ENCODE measurements at places on chromosomes 5 and 9.

- DNase-seq, result no peak
These were observed 368.0 kb upstream of the WWC1 start for GRCh38 chr5:167923396-167923795.

- DNase-seq, result no peak
These were observed 82.7 kb downstream of the EGFLAM start for GRCh38 chr5:38341056-38341455.

- peak; percentile 76 for DNase-seq
These were observed 69.9 kb downstream of the CYFIP2 start for GRCh38 chr5:157335534-157336422.

DNA sequence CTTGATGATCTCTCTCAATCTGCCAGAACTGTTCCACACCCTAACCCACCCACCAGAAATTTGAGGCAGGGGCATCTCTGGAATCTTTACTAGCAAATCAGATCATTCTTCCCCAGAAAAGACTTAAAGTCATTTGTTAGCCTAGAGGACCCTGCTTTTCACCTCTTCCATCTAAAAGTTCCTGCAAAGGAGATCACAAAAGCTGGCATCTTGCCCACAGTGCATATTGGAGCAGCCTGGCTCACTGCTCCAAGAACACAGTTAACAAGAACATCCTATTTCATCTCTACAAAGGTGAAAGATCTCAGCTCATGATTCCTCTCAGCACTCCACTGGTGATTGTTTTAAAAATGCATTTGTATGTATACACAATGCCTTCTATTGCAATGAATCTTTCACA lies 36.3 kb downstream of the GABRP start:
- DNase-seq, result no peak

GRCh38 chr5:10485142-10485795 lies 43.6 kb downstream of the ROPN1L start:
- peak; percentile 97 for DNase-seq

- DNase-seq, result peak; percentile 50
These were observed 727 bp downstream of the RHOBTB3 start for GRCh38 chr5:95731571-95732554.

GRCh38 chr5:90368454-90369246 lies 40.9 kb downstream of the CETN3 start:
- DNase-seq, result no peak

DNA sequence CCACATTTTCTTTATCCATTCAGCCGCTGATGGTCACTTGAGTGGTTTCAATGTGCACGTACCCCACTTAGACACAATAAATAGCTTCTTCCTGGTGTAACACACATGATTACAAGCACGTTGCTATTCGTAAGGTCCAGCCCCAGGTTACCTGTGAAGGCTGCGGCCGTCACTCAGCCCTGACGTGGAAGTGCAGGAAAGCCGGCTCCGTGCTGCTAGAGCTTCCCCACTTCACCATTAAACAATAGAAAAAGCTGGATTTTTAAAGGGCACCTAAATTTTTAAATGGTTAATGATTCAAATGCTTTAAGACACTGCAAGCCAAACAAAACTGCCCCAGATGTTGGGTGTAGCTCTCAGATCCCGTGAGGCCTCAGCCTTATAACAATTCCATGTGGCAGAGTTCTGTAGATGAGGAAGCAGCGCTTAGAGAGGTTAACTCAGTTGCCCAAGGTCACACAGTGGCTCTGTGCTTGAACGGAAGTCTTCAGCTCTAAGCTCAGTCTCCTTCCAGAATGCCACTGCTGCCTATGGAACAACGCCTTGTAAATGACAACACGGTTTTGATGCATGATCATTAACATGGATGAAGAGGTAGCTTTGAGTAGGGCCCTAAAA lies 125.7 kb downstream of the COL23A1 start:
- no peak for DNase-seq

GRCh38 chr9:26956860-26957233 lies 635 bp downstream of the IFT74 start:
- no peak for DNase-seq

GRCh38 chr5:74130155-74130897 lies 504.3 kb downstream of the ARHGEF28 start:
- no peak for DNase-seq

- DNase-seq, result peak; percentile 6
These were observed 32.0 kb upstream of the PANK3 start for GRCh38 chr5:168611165-168611564.

DNA sequence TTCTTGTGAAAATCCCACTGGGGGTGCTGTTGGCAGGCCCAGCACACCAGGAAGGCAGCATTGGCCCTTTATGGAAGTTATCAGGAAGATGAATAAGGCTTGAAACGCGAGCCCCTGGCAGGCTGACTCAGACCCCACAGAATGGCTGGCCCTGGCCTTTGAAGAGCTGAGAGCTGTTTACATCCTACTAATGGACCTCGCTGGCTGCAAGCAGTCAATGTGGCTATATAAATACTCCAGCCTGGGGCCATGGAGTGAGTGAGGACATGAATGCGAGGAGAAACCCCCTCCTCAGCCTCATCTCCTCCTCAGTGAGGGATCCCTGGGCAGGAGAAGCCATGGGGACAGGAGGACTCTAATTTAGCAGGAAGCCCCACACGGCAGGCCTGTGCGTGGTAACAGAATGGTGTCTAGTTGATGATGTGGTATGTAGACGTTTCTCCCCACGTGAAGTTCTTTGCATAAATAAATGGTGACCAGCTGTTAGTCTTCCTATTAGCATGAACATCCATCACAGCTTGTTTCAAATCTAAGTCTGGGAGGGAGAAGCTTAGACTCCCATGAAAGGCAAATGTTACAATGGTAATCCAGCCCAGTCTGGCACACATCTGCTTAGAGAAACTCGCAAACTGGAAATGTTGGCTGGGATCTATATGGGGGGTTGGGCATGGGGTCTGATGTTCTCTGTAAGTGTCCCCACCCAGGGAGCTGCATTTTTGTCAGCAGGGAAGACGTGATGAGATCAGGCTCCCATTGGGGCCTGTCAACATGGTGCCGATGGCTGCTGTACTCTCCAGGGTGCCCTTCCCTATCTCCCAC lies 175.1 kb upstream of the PITX1 start:
- DNase-seq, result peak; percentile 98

DNA sequence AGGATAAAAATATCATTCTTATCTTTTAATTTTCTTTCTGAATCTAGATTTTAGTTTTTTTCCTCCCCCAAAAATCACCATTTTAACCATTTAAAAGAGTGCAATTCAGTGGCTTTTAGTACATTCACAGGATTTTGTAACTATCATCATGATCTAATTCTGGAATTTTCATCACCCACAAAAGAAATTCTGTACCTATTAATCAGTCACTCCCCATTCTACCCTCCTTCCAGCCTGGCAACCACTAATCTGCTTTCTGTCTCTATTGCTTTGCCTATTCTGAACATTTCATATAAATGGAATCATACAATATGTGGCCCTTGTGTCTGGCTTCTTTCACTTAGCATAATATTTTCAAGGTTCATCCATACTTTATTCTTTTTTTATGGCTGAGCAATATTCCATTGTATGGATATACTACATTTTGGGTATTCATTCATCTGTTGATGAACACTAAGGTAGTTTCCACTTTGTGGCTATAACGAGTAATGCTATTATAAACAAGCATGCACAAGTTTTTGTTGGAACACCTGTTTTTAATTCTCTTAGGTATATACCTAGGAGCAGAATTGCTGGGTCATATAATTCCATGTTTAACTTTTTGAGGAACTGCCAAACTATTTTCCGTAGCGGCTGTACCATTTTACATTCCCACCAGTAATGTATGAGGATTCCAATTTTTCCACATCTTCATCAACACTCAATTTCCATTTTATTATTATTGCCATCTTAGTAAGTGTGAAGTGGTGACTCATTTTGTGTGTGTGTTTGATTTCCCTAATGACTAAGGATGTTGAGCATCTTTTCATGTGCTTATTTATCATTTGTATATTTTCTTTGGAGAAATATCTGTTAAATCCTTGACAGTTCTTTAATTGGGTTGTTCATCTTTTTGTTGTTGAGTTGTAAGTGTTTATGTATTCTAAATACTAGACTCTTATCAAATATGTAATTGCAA lies 340.3 kb downstream of the CWC27 start:
- DNase-seq, result peak; percentile 40

DNA sequence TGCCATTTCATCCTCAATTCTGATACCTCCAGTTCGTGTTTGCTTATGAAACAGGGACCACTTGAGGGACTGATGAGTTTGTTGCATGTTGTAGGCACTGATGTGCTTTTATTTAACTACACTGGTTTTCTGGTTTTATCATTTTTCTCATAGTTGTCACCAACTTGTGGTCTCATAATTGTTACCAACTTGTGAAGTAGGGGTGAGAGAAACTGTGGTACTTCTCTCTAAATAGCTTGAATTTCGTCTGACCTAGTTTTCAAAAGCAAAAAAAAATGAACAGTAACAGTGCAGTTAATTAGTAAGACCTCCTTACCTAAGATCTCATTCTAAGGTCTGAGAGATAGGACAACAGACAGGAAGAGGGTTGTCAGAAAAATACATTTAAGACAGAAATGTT lies 78.0 kb downstream of the ANXA2R start:
- DNase-seq, result no peak
